ENCODE measurements at places on chromosomes 5 and 9.

GRCh38 chr9:6184749-6185645 lies 30.6 kb upstream of the IL33 start:
- no peak for DNase-seq

DNA sequence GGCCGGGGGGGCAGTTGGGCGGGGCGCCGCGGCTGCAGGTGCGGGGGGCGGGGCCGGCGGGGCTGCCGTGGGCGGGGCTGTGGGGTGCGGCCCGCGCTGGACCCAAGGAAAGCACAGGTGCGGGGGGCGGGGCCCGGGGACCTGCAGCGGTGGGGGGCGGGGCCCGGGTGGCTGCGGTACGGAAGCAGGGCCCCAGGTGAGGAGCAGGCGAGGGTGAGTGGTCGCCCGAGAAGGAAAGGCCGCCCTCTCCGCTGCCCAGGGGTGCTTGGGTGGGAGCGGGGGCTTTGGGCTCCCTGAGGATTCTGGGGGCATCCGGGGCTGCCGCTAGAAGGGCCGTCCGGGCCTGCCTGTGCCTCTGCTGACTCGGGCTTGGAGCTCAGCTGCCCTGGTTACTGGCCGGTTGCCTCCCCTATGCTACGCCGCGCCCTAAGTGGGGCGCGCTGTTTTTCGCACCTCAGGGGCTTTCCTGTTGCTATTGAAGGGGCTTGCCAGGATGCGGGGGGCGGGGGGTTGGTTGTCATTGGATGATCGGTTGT lies 767 bp downstream of the RALGPS1 start:
- DNase-seq = no peak

DNA sequence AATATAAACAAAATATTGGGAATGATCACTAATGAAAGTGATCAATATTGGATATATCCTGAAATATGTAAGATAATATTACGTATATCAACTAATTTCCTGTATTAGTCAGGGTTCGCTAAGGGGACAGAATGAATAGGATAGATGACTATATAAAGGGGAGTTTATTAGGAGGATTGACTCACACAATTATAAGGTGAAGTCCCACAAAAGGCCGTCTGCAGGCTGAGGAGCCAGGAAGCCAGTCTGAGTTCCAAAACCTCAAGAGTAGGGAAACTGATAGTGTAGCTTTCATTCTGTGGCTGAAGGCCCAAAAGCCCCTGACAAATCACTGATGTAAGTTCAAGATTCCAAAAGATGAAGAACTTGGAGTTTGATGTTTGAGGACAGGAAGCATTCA lies 561.1 kb downstream of the PRDM9 start:
- no peak for DNase-seq

- DNase-seq = no peak
Measured at GRCh38 chr9:72818385-72818784, 134.5 kb downstream of the ALDH1A1 start.

GRCh38 chr5:74625742-74626241 lies 14.7 kb downstream of the ENC1 start:
- DNase-seq = no peak

- no peak for DNase-seq
Measured at GRCh38 chr5:124596595-124597421, 149.6 kb downstream of the ZNF608 start.

DNA sequence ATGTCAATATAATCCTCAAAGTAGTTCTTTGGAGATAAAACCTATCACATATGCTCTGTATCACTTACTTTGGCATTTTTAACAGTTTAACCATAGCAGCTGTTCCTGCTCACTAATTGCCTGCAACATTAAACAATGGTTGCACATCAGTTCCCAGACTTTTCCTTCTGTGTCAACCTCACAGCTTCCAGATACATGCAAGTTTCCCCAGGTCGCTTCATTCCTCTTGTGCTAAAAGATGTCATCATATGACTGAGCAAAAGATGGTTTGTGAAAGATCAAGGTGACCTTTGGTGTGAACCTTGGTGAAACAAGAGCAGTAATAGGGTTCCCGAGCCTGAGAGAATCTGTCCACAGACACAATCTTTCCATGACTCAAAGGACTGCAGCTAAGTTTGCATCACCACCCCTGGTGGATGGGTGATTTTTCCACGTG lies 500.4 kb upstream of the PAPPA start:
- DNase-seq = no peak

- no peak for DNase-seq
Measured at GRCh38 chr9:116166713-116167112, 13.1 kb downstream of the PAPPA start.

- peak; percentile 19 for DNase-seq
Measured at GRCh38 chr5:32261198-32261597, 51.5 kb downstream of the MTMR12 start.

GRCh38 chr5:110099572-110099971 lies 409.8 kb downstream of the MAN2A1 start:
- DNase-seq = no peak

DNA sequence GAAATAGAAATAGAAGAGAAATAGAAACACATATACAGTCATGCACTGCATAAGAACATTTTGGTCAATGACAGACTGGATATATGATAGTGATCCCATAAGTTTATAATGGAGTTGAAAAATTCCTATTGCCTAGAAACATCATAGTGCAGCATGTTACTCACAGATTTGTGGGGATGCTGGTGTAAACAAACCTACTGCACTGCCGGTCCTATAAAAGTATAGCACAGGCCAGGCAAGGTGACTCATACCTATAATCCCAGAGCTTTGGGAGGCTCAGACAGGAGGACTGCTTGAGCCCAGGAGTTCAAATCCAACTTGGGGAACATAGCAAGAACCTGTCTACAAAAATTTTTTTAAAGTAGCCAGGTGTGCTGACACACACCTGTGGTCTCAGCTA lies 240.6 kb upstream of the MAP3K1 start:
- no peak for DNase-seq

GRCh38 chr5:71924980-71925379 lies 182.3 kb upstream of the MAP1B start:
- no peak for DNase-seq

- no peak for DNase-seq
Measured at GRCh38 chr5:91382530-91383026, 539 bp downstream of the ARRDC3 start.

- DNase-seq = no peak
Measured at GRCh38 chr5:181041043-181041442, 977 bp downstream of the BTNL9 start.

DNA sequence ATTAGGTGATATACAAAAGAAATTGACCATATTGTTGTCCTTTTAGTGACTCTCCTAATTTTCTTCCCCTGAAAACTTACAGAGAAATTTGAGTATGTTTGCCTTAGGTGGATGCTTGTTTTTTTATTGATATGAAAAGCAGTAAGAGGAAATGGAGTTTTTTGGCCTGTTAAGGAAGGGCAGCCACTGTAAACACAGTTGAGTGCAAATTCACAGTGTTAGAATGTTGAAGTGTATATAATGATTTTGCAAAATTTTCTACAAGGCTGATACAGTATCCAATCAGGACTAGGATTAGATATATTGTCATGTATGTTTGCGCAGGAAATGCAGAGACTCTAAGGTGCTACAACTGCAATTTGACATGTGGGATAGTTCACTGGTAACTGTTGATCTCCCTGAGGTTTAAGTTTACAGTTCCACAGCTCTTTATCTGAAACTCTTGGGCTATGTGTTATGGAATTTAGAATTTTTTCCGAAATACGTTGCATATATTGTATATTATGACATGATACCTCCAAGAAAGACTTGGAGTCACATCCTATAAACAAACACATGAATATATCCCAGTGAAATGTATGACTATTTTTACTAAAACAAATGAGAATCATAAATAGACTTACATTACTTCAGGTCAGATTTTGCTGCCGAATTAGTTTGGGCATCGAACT lies 62.5 kb downstream of the FXN start:
- no peak for DNase-seq

GRCh38 chr9:137319739-137320551 lies 17.9 kb upstream of the NRARP start:
- no peak for DNase-seq

DNA sequence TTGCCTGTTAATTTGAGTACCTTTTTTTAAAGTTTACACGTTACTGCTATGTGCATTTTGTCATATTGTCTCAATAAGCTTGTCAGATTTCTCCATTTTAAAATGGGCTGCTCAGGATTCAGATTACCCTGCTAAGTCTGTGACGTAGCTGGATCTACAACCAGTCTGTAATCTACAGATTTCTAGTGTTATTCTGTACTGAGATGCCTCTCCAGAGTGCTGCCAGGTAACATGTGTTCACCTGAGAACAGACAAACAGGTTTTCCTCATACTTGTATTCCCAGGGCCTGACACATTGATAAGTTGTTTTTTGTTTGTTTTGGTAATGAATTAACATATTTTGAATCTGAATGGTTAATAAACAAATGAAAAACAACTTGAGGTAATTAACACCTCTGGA lies 15.3 kb downstream of the RAB24 start:
- DNase-seq = no peak

DNA sequence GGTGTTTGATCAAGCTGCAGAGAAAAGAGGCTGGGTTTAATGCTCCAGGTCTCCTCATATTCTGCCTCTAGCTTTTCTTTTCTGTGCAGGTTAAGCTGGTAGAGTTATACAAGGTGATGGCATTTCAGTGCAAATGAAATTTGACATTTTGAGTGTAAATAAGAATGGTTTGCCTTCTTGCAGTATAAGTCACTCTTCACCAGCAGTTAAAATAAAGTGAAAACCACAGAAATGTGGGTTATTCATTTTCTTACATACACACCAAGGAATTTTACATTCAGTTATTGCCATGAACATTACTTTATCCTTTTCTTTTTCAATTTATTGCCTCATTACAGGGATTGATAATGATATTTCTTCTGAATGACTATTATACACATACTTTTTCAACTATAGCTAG lies 337.5 kb upstream of the PCSK5 start:
- DNase-seq = no peak

DNA sequence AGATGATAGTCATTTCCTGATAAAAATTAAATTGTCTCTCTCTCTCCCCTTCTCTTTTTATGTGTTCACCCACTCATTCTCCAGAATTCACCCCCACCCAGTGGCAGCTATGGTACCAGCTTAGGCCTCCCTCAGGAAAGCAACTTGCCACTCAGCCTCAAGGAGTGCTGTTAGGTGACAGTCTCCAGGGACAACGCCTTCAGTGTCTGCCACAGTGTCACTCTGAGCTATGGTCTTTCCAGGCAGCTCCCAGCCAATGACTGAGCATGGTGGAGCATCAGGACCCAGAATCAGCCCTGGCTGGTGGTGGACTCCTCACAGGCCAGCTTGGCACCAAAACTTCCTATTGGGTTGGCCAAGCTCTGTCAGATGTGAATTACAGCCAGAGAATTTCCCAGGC lies 140.9 kb upstream of the PIK3R1 start:
- DNase-seq = no peak

- DNase-seq = no peak
Measured at GRCh38 chr5:88660264-88660946, 222.6 kb downstream of the MEF2C start.

- no peak for DNase-seq
Measured at GRCh38 chr5:120103495-120103894, 360.6 kb upstream of the PRR16 start.

GRCh38 chr9:126420643-126421564 lies 94.3 kb downstream of the MVB12B start:
- no peak for DNase-seq

DNA sequence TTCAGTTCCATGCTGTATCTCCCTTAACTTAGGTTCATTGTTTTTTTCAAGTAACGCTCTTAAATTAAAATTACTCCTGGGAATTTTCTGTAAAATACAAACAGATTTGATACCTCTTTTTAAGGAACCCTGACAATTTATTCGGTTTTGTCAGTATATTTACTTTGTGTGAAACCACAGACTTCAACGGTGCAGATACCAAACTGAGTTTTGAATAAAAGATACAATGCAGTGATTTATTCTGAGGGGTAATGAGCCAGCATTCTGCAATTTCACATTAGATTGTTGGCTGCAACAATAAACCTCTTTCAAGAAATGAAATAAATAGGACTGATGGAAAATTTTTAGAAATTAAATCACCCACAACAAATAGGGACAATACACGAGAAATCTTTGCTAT lies 308.6 kb upstream of the EDIL3 start:
- DNase-seq = no peak

GRCh38 chr5:81856948-81857928 lies 106.3 kb upstream of the SSBP2 start:
- DNase-seq = no peak

DNA sequence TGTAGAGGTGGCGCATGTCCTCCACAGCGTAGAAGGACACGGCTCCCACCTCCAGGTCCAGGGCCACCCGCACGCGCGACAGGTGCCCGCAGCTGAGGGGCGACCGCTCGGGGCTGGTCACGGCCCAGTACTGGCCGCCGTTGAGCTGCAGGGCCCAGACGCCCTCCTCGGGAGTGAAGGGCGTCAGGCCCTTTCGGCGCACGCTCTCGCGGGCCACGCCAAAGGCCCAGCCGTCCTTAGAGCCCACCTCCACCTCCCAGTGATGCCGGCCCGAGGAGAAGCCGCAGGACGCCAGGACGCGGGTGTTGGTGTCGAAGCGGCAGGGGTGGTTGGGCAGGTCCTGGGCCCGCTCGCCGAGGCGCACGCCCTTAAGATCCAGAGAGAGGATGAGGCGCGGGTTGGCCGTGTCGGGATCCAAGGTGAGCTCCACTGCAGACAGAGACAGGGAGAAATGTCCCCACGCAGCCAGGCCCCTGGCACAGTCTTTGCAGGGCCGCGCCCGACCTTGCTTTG lies 9.7 kb downstream of the TRIM7 start:
- no peak for DNase-seq

- DNase-seq = no peak
Measured at GRCh38 chr5:1343931-1344901, 683 bp downstream of the CLPTM1L start.

GRCh38 chr9:70601000-70601951 lies 186.8 kb upstream of the KLF9 start:
- no peak for DNase-seq

- no peak for DNase-seq
Measured at GRCh38 chr5:15600035-15600434, 100.1 kb downstream of the FBXL7 start.

- no peak for DNase-seq
Measured at GRCh38 chr5:111551569-111552275, 39.4 kb upstream of the STARD4 start.

DNA sequence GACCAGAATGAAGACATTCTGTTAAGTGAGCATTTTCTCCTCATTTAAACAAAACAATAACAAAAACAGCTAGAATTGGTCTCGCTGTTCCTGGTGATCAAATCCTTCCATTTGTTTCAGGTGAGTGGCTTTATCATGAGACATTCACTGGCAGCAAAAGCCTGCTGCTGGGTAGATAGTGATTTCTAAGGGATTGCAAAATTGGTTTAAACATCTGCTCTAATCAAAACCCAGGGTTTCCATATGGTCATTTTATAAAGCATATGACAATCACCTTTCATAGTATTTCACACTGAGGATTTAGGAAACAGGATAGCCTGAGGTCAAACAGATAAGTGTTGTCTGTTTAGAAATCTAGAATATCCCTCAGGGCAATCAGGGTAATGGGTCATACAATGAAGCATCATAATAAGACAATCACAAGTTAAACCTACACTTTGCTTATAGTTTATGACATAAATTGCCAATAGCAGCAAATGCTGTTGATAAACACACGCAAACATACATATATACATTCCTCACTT lies 769.6 kb upstream of the C9orf72 start:
- DNase-seq = no peak
